ENCODE measurements at places on chromosomes 2 and 18.

DNA sequence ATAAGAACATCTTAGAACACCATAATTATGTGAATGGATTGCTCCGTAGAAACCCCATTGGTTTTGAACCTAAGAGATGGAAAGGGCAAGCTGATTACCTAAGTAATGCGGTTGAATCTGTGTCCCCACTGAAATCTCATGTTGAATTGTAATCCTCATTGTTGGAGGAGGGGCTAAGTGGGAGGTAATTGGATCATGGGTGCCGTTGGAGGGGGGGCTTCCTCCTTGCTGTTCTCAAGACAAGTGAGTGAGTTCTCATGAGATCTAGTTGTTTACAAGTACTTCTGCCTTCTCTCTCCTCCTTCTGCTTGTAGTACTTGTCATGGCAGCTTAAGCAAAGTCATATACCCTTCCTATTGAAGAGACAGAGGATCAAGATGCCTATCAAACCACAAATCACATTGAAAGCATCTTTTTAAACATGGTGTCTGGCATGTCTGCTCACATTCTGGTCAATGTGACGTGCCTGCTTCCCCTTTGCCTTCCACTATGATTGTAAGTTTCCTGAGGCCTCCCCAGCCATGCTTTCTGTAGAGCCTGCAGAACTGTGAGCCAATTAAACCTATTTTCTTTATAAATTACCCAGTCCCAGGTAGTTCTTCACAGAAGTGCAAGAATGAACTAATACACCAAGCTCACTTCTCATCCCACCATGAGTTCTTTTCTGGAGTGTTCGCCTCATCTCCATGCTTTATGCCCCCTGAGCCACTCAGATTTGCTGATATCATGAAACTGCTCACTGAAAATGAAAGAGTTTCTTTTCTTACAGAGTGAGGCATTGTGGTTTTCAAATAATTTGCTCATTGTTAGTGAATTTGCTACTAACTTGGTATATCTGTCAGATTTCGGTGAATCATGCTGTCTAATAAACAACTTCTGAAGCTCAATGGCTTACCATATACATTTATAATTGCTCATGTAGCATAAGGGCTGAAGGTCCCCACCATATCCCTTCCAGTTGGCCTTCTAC, 23.6 kb downstream of the KCNE4 start:
- ATAC-seq, result no peak

GRCh38 chr2:177671662-177672061, 279.1 kb downstream of the AGPS start:
- ATAC-seq, result no peak

DNA sequence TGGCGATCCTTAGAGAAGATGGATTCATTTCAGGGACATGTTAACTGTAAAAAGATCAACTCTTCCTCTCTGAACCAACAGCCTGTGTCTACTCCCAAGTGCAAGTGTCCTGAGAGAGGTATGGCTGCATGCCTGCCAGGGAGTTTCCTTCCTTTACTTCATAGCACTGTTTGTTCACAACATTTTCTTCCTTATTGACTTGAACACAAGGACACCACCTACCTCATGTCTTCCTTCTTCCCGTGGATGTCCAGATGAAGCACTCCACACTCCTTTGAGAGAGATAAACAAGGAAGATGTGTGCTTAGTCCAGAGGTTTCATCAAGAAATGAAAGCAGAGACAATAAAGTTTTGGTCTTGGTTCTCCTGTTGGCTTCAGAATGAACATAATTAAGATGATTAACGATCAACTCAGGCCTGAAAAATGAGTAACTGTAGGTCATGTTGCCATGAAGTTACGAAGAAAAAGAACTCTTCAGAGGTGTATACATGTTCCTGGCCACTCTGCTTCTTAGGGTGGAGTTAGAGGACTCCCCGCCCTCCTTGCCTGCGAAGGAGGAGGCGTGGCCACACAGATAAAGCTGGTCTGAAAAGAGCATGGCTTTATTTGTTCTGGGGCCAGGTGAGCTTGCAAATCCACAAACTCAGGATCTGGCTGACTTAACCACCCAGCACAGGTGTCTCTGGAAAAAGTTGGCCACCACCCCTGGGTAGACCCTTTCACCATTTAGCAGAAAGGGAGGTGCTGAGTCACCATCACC, 155.0 kb upstream of the KCTD1 start:
- ATAC-seq, result no peak

- no peak for ATAC-seq
Measured at GRCh38 chr2:215970425-215970824, 42.9 kb downstream of the MREG start.

DNA sequence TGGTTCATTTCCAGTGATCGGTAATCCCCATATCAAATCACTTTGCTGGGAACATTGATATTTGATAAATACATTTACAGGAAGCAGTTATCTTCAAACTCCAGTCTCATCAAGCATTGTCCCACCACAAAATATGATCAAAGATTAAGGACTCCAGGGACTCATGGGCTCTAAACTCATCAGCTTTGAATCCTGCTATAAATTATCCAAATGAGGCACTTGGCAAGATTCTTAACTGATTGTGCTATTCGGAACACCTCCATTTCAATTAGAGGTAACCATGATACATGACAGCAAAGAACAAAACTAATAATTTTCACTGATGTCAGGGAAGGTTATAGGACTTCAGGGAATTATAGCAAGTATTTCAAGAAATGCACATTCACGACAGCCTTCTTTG, 1088.1 kb upstream of the PIK3C3 start:
- ATAC-seq, result no peak

GRCh38 chr2:199847181-199847864, 3.7 kb downstream of the FTCDNL1 start:
- ATAC-seq, result no peak

- no peak for ATAC-seq
Measured at GRCh38 chr2:23460228-23460627, 75.2 kb downstream of the KLHL29 start.

DNA sequence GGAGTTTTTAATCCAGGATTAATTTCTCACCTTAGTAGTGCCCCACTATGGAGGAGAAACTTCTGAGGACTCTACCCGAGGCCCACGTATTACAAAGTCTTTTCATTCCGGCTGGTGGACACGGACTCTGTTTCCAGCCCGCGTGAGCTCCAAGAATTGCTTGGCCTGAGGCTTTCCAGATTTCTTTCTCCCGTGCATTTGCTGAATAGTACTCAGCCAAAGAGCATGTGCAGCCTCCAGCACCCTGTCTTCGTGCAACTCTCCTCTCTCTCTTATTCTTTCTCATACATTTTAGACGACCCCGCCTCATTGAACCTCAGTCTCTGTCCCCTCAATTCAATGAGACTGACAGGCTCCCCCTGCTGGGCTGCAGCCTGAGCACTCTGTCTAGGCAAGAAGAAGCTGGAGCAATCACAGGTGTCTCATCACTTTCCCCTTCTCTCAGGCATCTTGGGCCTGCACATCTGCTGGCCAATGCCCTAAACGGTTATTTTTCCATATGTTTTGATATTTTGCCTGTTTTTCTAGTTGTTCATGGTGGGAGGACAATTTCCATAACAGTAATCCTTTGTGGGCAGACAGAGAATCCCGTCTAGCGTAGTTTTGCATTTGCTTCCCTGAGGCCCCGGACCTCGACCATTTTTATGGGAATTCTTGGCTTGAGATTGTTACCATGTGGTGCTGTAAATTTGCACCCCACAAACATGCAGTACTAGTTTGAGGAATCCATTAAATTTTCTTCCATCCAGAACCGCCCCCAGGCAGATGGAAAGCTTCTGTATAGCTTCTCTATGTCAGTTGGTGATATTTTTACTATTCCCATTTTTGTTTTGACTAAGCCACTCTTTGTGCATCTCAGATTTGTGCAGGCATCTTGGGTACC, 50.1 kb upstream of the LPIN2 start:
- ATAC-seq, result peak; percentile 81

DNA sequence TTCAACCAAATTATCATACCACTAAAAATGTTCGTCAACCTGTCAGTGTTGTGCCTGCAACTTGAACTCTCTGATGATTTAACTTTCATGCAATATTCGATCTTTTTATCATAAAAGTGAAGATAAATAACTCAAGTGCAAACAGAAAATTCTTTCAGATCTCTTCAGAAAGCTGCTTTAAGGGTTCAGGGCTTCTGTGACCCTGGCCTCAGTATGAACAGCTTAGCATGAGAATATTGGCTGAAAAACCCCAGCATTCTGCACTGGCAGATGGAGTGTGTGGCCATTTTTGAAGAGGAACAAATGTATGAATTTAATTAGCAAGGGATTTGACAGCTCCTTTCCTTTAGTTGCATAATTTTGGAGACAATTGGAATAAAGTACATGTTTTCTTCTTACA, 851.4 kb upstream of the SOX11 start:
- no peak for ATAC-seq

- no peak for ATAC-seq
Measured at GRCh38 chr18:50665519-50665918, 105.6 kb downstream of the MAPK4 start.

DNA sequence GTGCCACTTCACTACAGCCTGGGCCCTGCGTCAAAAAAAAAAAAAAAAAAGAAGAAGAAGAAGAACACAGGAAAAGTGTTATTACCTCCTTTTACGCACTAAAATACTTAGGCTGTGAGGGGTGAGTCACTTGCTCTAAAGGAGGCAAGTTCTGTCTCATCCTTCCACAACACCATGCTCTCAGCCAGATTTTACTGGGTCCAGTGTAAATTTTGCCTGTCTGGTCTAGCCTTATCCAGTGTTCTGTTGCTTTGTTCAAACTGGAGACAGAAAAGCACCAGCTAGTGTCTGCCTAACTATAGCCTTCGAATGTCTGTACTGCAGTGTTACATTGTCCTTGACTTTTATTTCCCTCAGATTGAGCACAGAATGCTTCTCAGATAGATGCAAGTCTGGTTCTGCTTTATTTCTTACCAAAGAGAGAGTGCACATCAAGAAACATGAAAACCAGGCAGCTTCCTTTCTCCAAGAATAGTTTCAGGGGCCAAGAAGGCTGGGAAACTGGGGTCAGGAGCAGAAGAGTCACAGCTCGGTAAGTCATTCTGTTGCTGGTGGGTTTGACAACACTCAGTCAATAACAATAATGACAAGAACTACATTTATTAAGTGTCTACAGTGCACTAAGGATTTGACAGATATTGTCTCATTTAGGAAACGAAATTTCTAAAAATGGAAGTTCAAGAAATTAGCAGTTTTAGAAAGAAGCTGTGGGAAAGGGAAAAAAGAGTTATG, 3.1 kb upstream of the MSGN1 start:
- peak; percentile 45 for ATAC-seq

DNA sequence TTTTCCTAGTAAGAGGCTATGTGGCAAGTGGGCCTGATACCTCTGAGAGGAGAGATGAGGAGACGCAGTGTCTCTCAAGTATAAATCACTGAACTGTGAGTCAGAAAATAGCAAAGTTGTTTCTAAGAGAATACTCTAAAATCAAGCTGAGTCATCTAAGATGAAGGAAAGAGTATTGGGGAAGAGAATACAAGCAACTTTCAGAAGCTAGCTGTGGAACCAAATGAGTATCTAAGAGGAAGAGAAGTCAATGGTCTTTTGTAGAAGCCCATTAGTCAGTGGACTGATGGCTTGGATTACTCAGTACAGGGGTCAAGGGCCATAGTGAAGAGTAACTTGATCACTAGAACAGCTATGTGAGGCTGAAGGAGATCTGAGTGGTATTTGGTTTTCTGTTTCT, 2.7 kb upstream of the DCC start:
- ATAC-seq, result no peak

GRCh38 chr2:75820693-75821092, 110.0 kb upstream of the GCFC2 start:
- no peak for ATAC-seq

GRCh38 chr2:74474899-74475298, 2.4 kb upstream of the MRPL53 start:
- ATAC-seq, result no peak

- ATAC-seq, result peak; percentile 69
Measured at GRCh38 chr2:55120634-55121359, 70.5 kb upstream of the RTN4 start.

DNA sequence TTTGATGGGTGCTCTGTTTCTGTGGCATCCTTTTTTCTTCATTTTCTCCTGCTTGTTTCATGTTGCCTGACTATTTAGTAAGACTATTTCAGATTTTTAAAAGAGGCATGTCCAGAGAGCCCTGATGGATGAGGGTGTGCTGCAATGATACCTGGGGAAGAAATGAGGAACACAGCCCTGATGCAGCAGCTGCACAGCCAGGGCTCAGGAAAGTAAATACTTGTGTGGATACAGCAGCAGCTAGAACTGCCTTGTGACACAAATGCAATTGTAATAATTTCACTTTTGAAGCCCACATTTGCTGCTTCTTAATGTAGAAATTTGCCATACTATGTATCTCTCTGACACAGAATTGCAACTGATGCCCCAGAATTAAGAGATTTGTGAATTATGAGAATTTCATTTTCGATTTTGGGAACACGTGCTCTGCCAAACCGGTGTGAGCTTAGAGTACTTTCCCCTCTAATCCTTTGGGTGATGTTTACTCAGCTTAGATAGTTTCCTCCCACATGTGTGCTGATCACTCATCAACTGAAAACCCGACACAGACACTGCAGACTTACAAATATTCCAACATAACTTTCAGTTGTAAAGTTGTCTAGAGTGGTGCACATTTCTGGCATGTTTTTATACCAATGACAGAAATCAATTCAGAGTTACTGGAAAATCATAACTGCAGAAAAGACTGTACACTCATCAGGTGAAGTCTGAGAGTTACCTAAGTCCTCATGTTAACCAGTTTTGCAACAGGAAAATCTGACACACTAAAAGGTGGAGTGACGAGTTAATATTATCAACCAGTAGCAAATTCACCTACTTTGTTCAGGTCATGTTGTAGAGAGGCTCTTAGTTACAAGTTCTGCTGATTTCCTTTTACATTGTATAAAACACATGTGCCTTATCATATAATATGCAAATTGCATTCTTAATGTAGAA, 383.4 kb downstream of the CBLN2 start:
- ATAC-seq, result peak; percentile 88

- no peak for ATAC-seq
Measured at GRCh38 chr2:239570216-239570925, 169.6 kb upstream of the HDAC4 start.

DNA sequence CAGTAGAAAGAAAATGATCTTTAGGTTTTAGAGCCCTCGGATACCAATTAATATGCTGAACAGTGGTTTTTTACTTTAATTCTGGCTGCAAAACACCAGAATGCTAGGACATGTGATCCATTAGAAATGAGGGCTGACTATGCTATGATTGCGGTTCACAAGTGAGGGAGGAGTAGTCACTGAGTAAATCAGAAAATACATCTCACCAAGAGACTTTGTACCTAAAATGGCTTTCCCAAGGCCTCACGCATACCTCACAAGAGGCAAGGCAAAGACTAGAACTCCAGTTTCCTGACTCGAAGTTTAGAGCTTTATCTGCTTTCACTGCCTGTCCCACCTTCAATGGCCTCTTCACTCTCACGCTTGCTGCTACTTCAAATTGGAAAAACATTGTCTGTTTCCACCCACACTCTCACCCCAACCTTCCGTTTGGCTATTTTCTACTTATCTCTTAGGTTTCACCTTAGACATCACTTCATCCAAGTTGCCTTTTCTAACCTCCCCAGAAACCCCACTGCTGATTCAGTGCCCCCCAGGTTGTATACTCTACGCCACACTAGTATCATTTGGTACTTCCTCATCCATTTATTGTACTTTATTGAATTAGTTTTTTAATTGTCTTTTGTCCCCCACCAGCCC, 5.1 kb upstream of the MBD2 start:
- ATAC-seq, result no peak

Data from motor neuron (in vitro differentiated cells).